ENCODE measurements at places on chromosomes 11 and 22.

DNA sequence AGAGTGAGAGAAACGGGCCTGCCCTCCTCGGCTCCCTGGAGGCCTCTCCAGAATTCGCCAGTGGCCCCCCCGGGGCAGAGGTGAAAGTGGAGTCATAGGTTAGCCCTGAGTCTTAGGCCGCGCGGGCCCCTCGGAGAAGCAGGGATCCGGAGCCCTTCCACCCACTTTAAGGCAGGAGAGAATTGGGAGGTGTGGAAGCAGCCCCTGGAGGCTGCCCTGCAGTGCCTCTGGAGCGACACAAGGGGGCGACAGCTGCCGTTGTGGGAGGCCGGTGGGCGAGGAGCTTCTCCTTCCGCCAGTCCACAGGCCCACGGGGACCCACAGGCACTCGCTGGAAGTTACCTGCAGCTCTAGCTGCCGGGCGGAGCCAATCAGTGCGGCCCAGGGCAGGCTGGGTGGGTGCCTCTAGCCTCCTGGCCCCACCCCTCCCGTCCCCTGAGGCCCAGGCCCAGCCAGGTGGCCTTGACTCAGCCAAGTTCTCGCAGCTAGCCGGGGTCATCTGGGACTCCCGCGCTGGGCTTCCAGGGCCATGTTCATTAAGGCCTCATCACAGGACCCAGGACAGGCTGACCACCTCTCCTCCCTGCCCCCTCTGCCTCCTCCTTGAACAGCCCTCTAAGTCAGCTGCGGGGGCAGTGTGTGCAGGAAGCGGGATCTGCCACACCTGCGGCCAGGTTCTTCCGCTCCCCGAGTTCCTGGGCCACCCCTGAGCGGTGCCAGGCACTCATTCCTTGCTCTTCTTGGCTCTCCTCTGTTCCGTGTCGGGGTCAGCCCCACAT, 5.0 kb downstream of the DGKZ start:
- DNase-seq: no peak

- DNase-seq: no peak
These were observed 3.1 kb downstream of the SAA2 start for GRCh38 chr11:18245396-18245795.

GRCh38 chr11:58927393-58928106, 11.7 kb upstream of the GLYATL1 start:
- peak; percentile 71 for DNase-seq

DNA sequence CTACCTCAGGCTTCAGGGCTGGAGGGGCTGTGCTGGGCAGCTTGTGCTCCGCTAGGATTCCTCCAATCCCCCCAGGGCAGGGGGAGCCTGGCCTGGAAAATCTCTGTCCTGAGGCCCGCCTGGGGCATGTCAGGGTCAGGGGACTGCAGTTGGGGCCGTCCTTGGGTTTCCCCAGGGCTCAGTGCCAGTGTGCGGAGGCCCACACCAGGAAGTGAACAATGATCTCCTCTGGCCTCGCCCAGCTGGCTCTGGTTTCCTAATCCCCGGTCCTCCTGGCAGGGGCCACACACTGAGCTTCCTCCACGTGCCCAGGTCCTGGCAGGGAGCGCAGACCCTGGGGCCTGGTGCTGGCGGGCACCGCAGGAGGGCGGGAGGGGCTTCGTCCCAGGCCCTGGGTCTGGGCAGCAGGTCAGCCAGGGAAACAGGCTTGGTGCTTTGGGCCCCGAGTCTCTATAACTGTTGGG, 1.4 kb upstream of the MUC2 start:
- no peak for DNase-seq

DNA sequence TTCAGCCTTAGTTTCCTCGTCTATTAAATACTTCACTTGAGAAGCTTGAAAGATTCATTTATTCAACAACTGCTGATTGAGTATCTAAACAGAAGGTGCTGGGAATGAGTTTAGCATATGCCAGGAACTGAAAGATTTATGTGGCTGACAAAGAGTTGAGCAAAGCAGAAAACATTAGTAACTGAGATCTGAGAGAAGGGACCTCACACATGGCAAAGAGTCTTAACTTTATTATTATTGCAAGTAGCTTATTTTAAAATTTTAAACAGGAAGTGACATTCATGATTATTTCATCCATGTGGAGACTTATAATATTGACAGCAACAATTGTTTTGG, 133.6 kb downstream of the CASP12 start:
- peak; percentile 45 for DNase-seq
